Hematopoietic multipotent progenitor cell treated with erythropoietin and hydrocortisone succinate and interleukin-3 and kit ligand, for 4 days (in vitro differentiated cells): ENCODE measurements at places on chromosomes 11 and 22.

DNA sequence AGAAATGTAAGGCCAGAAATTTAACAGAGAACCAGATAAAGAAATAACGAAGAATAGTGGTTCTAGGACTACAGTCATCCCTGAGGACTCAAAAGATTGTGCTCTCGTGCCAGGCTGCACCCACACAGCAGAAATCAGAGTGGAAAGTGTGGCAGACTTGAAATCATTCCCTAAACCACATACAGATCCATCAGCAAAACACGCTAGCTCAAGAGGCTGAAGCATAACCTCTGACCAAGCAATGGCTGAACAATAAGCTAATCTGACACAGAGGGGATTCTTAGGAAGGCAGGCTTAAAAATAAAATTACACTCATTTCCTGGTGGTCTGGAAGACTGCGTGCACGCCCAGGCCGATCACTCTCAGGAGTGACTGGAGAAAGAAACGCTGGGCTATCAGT lies 19.0 kb downstream of the NCF4 start:
- DNase-seq, result no peak

GRCh38 chr11:126573325-126573978 lies 218.0 kb downstream of the ST3GAL4 start:
- DNase-seq, result peak; percentile 20

GRCh38 chr11:33387996-33388395 lies 130.8 kb downstream of the HIPK3 start:
- DNase-seq, result no peak

- DNase-seq, result no peak
Measured at GRCh38 chr11:9783986-9784385, 120.1 kb downstream of the SWAP70 start.

GRCh38 chr11:12862696-12863469 lies 146.2 kb upstream of the RASSF10 start:
- no peak for DNase-seq

DNA sequence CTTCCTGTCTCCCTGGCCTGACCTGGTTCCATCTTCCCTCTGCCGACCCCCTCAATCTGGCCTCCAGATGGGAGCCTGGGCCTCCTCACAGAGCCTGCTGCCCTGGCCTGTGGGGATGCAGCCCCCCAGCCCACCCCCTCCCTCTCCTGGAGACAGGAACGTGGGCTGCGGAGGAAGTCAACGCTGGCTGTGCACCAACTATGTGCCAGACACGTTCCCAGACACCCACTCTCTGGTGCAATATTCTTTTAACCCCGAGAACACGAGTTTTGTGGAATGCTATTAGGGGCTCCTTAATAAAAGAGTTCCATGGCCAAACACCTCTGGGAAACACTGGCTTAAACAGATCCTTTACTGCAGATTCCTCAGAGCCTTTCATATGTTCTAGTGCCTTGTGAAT lies 15.9 kb downstream of the WNT11 start:
- DNase-seq, result no peak

DNA sequence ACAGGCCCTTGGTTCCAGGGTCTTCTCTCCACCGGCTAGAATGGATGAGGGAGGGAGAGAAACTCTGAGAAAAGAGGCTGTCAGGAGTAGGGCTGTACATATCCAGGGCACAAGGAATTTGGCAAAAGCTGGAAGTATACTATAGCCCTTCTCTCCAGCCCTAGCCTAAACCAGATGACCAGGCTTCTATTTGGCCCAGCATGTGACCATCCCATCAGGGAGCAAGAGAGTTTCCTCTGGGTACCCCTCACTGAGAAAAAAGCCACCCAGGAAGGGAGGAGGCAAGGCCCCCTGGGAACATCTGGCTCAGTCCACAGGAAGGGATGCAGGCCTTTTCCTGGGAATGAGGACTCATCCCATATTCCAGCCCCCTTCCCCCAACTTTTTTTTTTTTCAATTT lies 8.3 kb downstream of the CD44 start:
- no peak for DNase-seq

- DNase-seq, result no peak
Measured at GRCh38 chr22:21719024-21719423, 16.6 kb downstream of the YPEL1 start.

GRCh38 chr11:2210366-2211112 lies 38.9 kb upstream of the TH start:
- no peak for DNase-seq

DNA sequence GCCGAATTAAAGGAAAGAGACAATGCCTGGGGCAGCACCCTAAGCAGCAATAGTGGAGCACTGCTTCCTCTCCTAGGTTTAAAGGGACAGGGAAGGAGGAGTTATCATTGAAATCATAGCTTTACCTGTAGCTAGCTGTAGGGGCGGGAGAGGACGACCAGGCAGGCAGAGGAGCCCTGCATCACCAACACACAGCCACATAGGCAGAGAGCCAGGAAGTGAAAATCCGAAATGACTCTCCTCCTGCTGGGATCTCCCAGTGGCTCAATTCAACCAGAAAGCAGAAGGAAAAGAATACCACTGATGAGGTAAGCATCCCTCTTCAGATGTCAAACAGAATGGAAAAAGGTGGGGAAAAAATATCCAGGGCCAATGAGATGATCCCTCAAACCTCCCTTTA lies 20.4 kb downstream of the MRGPRX4 start:
- DNase-seq, result no peak

- no peak for DNase-seq
Measured at GRCh38 chr11:2913019-2913431, 16.2 kb downstream of the PHLDA2 start.

DNA sequence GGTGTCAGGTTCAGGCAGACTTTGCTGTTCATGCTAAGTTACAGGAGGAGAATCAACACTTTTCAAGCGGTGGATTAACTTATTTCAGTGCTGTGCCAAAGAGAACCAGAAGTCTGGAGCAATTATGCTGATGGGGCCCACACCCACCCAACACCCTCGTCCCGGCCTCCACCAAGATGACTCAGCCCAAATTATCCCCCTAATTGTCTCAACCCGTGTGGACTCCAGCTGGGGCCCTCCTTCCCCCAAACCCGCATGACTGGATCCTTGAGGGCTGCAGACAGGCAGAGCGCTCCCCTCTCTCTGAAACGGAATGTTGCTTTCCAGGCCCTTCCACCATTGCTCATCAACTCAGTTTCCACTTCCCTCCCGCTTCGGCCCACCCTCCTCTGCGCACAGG lies 34.6 kb upstream of the MN1 start:
- DNase-seq, result peak; percentile 16

- DNase-seq, result no peak
Measured at GRCh38 chr22:36433318-36434231, 45.8 kb upstream of the MYH9 start.

DNA sequence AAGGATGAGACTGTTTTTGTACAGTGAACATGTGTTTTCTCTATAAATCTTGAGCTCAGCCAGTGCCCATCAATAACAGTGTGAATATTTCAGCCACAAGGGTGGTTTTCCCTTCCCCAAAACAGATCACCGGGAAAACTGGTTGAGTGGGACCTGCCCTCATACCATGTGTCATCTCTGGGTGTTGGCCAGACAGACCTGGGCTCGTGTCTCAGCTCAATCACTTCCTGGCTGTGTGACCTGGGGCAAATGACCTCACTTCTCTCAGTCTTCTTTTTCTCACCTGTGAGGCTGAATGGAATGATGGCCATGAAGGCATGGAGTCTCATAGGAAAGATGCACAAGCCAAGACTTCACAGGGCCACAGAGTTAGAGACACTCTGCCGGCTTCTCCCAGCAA lies 74.7 kb downstream of the COMMD9 start:
- no peak for DNase-seq

DNA sequence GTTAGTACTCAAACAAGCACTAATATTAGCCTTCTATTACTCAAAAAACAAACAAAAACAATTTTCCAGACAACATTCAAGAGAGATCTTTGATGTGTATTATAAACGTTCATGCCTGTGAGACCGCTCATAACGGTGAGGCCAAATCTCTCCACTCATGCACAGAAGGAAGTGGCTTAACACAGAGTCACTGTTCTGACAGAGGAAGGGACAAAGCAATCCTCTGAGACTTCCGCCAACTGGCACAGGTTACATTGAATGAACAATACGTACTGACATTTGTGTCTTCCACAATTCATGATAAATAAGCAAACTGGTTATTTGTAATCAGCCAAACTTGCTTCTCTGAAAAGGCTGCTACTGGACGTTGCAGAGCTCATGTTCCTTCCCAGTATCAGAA lies 30.5 kb downstream of the CHKA start:
- DNase-seq, result peak; percentile 86

GRCh38 chr11:72534371-72535193 lies 100.3 kb upstream of the CLPB start:
- DNase-seq, result no peak

- no peak for DNase-seq
Measured at GRCh38 chr11:93034031-93034722, 64.7 kb downstream of the MTNR1B start.

- no peak for DNase-seq
Measured at GRCh38 chr22:19917389-19918138, 24.0 kb upstream of the COMT start.
